ENCODE measurements at places on chromosomes 7 and 10. TPM values are rescaled to one million over a fixed set of nuclear protein-coding genes. Genes with fewer than 3 reads are reported as not detected.

GRCh38 chr7:152341914-152342236 is 93.9 kb downstream of the KMT2C start:
- no peaks in the 10 kb centered on the region for H3K36me3 ChIP-seq
- H3K4me1 ChIP-seq: peaks cover 8% of the 10 kb centered on the region
- no peaks in the 10 kb centered on the region for H3K27me3 ChIP-seq
- no peak overlapping the region for H3K4me3 ChIP-seq

The GALNT11 gene
- polyA plus RNA-seq: 38.2 TPM

DNA sequence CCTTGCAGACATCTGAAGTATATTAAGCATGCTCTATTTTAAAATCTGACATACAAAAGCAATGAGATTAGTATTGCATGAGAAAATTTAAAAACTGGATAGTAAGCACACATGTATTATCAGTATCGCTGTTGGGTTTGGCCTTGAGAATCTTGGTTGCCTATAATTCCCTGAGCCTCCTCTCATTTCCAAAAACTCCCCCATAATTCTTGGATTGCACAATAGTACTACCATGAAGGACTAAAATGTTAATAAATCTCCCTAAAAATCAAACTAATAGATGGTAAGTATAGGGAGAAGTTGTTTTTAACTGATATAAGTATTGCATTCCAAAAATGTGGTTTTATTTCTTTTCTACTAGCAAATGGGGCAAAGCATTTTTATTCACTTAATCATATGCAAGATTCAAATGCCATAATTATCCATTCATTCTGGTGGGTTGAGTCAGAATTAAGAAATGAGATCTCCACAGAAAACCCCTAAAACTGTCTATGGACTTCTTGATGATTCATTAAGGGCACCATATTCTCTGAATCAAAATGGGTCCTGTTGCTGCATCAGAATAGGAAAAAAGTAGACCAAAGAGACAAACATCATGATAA is 10.3 kb upstream of the VIM start:
- no peaks in the 10 kb centered on the region for H3K27me3 ChIP-seq
- no peaks in the 10 kb centered on the region for H3K36me3 ChIP-seq
- peak overlapping the region; percentile 100 for H3K27ac ChIP-seq
- peak overlapping the region; percentile 36 for H3K4me3 ChIP-seq

GRCh38 chr7:98281757-98282606 is 496 bp downstream of the BRI3 start:
- no peaks in the 10 kb centered on the region for H3K36me3 ChIP-seq
- DNase-seq: peak; percentile 56
- peak overlapping the region; percentile 89 for H3K27ac ChIP-seq
- peak overlapping the region; percentile 86 for H3K4me3 ChIP-seq

DNA sequence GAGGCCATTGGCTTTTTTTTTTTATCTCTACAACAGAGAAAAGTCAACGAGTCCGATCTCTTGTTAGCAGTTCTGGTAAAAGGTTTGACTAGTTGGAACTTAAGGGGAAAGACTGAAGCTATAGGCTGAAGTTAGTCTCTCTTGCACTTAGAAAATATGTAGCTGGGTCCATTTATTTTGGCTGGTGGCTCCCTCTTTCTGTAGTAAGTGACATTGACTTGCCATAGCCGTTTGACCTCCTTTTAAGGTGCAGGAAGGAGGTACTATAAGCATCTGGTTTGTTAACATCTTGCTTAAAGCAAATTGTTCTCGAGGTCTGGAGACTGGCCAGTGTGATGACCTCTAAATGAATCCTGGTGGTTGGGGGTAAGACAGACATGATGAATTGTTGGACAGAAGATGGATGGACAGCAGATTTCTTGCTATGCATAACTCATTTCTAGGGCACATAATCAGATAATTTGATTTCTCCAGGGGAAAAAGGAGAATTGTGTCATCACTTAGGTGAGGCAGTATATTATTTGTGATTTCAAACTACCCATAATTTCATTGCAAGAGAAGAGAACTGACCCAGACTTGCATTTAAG is 356.3 kb upstream of the GALNT17 start:
- no peaks in the 10 kb centered on the region for H3K4me1 ChIP-seq
- peaks cover 9% of the 10 kb centered on the region for H3K36me3 ChIP-seq
- no peak overlapping the region for H3K4me3 ChIP-seq
- no peaks in the 10 kb centered on the region for H3K27me3 ChIP-seq
- no peak overlapping the region for H3K27ac ChIP-seq
- DNase-seq: peak; percentile 7

The ATOH7 gene
- not detected for polyA plus RNA-seq

The CCT6A gene
- 137 TPM for polyA plus RNA-seq

- H3K27me3 ChIP-seq: no peaks in the 10 kb centered on the region
- no peak for DNase-seq
- H3K4me1 ChIP-seq: peaks cover 12% of the 10 kb centered on the region
- no peak overlapping the region for H3K27ac ChIP-seq
- 0 out of 2 replicates have a peak, but pooled peaks cover 5% of the 10 kb centered on the region for H3K36me3 ChIP-seq
Observed at GRCh38 chr7:135653340-135654080, 8.8 kb upstream of the STMP1 start.

- DNase-seq: no peak
- no peaks in the 10 kb centered on the region for H3K36me3 ChIP-seq
- no peak overlapping the region for H3K4me3 ChIP-seq
- H3K4me1 ChIP-seq: peaks cover 26% of the 10 kb centered on the region
- no peaks in the 10 kb centered on the region for H3K27me3 ChIP-seq
Observed at GRCh38 chr10:58740620-58741369, 228.1 kb downstream of the BICC1 start.

- no peaks in the 10 kb centered on the region for H3K4me1 ChIP-seq
- H3K27ac ChIP-seq: no peak overlapping the region
- DNase-seq: no peak
- H3K27me3 ChIP-seq: no peaks in the 10 kb centered on the region
- H3K36me3 ChIP-seq: no peaks in the 10 kb centered on the region
Observed at GRCh38 chr7:1691096-1691495, 21.0 kb downstream of the ELFN1 start.

The AKR1C2 gene
- polyA plus RNA-seq: 19.8 TPM

GRCh38 chr10:129042776-129043595 is 424.1 kb upstream of the MGMT start:
- no peak overlapping the region for H3K27ac ChIP-seq
- H3K4me3 ChIP-seq: no peak overlapping the region
- no peaks in the 10 kb centered on the region for H3K36me3 ChIP-seq
- no peak for DNase-seq
- no peaks in the 10 kb centered on the region for H3K4me1 ChIP-seq
- no peaks in the 10 kb centered on the region for H3K27me3 ChIP-seq

Measured in GM23248 (cell line).